ENCODE measurements at places on chromosomes 1 and 21.

DNA sequence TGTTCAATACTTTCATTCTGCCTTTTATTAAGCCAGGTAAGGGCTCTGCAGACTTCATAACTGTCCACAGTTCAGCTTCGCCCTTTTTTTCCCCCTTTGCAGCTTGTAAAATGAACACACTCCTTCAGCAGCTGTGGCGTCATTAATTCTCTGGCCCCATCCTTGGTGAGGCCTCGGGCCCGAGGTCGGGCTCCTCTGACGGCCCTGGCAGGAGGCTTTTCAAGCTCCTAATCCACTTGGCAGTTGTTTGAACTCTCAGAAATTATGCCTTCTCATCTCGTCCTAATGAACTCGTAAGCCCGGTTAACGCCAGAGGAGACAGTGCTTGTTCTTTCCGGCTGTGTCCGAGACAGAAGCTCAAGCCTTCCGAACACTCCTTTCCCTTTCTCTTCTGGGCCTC lies 18.1 kb upstream of the EPHA8 start:
- DNase-seq, result no peak

GRCh38 chr1:8083739-8084484 lies 57.8 kb upstream of the ERRFI1 start:
- no peak for DNase-seq

- no peak for DNase-seq
These were observed 4.4 kb downstream of the COL16A1 start for GRCh38 chr1:31699341-31699891.

- DNase-seq, result no peak
These were observed 95.3 kb downstream of the BACH1 start for GRCh38 chr21:29394051-29394450.

- DNase-seq, result no peak
These were observed 17.5 kb upstream of the VAMP3 start for GRCh38 chr1:7753641-7754040.

- no peak for DNase-seq
These were observed 34.7 kb downstream of the PTPN14 start for GRCh38 chr1:214516434-214517326.

- no peak for DNase-seq
These were observed 170.6 kb downstream of the KCNT2 start for GRCh38 chr1:196437671-196438070.

GRCh38 chr1:153403421-153404085 lies 12.7 kb upstream of the S100A8 start:
- DNase-seq, result no peak

GRCh38 chr1:168932539-168932938 lies 174.0 kb upstream of the ATP1B1 start:
- DNase-seq, result no peak

Data from hematopoietic multipotent progenitor cell treated with erythropoietin and hydrocortisone succinate and interleukin-3 and kit ligand, for 8 days (in vitro differentiated cells).